Activated CD4-positive, alpha-beta T cell treated with anti-CD3 and anti-CD28 coated beads, Interleukin-2, amount 50 U/mL, for 24 hours (primary cell): ENCODE measurements at places on chromosomes 6 and 20.

GRCh38 chr6:4802312-4802935, 26.2 kb downstream of the CDYL start:
- DNase-seq, result no peak

- no peak for DNase-seq
Measured at GRCh38 chr6:36914227-36914794, 28.6 kb downstream of the C6orf89 start.

- DNase-seq, result no peak
Measured at GRCh38 chr6:9628819-9629218, 786.1 kb downstream of the TFAP2A start.

DNA sequence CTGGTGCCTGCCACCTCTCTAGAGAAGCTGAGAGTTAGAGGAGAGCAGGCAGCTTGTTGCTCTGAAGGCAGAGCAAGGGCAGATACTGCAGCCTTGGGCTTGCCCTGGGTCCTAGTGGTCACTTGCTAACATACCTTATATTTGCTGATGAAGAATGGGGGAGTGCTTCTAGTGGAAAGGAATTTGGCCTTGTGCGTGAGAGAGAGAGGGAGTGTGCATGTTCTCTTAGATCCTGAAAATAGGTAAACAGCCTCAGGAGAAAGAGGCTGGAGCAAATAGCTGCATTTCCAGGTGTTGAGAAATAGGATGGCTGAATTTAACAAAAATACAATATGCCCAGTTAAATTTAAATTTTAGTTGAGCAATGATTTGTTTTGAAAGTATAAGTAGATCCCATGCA, 724.5 kb upstream of the FLRT3 start:
- no peak for DNase-seq

DNA sequence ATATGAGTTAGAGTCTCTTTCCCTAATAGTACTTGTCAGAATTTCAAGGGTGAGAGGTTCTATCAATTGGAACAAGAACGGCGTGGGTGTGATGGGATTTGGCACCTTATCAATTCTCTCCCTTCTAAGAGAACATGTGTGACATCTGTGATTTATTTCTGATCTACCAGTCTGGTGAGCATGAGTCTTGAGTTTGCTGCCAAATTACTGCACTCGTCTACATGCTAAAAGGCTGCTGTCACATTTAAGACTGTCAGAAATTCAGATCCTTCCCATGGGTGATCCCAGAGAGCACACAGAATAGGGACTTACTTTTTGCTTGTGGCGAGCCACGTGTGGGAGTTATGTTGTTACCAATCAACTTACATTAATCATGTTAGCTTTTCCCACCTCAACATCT, 370.2 kb upstream of the SASH1 start:
- no peak for DNase-seq

- DNase-seq, result no peak
Measured at GRCh38 chr20:44241796-44242195, 5.3 kb upstream of the GDAP1L1 start.

- DNase-seq, result no peak
Measured at GRCh38 chr20:32464401-32465091, 106.4 kb downstream of the ASXL1 start.

- DNase-seq, result no peak
Measured at GRCh38 chr6:125009578-125009977, 47.3 kb downstream of the RNF217 start.

GRCh38 chr6:7300926-7301325, 12.1 kb downstream of the SSR1 start:
- DNase-seq, result no peak

- DNase-seq, result no peak
Measured at GRCh38 chr20:41179961-41180360, 42.6 kb downstream of the PLCG1 start.
